ENCODE measurements at places on chromosomes 16 and 17.

- DNase-seq, result no peak
These were observed 30.4 kb upstream of the PAFAH1B1 start for GRCh38 chr17:2563061-2563460.

DNA sequence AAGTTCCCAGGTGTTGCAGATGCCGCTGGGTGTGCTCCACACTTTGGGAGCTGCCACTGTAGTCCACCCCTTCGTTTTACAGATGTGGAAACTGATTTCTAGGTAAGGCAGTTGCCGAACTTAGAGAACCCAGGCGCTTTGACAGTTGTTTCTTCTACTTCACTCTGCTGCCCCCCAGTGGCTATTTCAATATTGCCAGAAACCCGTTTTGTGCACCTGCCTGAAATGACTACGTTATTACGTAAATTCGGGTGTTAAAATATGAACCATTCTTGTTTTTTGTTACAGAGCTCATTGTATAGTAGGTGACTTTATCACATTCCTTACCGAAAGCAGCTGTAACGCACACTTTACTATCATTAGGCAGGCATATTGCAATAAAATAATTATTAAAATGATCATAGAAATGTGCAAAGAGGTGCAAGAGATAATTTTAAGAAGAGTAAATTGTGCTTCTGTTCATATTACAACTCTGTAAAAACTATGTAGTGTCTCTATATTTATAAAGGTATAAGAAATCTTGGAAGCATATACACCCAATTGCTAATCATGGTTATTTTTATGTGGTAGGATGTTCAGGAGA, 44.9 kb downstream of the OTOA start:
- DNase-seq, result peak; percentile 31

DNA sequence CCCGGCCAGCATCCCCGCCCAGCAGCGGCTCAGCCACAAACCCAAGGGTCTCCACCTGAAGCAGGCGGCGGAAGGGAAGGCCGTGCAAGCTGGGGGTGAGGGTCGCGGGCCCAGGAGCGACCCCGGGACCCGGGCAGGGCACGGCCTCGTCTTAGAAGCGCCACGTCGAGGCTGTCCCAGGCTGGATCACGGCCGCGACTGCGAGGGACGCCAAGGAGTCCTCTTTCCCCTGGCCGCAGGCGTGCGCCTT, 538 bp upstream of the CCNF start:
- DNase-seq, result no peak

- DNase-seq, result no peak
These were observed 541 bp downstream of the GPT2 start for GRCh38 chr16:46884513-46885293.

DNA sequence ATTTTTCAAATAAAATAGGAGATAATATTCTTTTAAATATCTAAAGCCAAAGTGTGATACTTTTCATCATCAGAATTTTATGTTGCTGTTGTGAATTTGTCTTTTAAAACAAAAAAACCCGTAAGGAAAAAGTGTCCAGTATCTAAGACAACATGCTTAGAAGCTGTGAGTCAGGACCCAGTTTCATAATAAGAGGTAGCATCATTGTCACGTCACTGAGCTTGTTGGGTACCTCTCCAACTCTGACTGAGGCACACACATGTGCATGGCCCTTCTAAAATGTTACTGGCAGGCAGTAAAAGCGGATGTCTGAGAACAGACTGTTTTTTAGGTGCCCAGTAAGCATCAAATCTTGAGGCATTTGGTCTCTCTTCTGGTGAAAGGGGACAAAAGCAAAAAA, 2.5 kb downstream of the CIAPIN1 start:
- DNase-seq, result no peak

DNA sequence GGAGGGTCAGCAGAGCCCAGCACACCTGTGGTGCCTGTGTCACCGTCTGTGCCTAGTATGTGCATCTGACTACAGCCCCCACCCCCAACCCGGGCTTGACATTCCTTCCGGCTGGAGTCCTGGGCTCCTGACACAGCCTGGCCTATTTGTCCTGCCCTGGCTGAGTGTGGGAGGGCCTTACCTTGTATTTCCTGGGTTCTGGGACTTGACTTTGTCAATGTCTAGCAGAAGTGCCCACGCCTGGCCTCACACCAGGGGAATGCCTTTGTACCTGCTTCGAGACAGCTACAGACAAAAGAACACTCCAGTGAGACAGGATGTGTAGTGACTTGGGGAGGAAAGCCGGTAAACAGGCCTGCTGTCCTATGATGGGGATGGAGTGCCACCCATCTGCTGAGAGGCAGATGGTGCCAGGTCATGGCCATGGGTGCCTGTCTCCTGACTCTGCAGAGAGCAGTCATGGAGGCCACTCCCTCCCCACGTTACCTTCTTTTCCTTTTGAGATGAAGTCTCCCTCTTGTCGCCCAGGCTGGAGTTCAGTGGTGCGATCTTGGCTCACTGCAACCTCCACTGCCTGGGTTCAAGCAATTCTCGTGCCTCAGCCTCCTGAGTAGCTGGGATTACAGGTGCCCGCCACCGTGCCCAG, 42.8 kb downstream of the TNFRSF13B start:
- DNase-seq, result no peak

DNA sequence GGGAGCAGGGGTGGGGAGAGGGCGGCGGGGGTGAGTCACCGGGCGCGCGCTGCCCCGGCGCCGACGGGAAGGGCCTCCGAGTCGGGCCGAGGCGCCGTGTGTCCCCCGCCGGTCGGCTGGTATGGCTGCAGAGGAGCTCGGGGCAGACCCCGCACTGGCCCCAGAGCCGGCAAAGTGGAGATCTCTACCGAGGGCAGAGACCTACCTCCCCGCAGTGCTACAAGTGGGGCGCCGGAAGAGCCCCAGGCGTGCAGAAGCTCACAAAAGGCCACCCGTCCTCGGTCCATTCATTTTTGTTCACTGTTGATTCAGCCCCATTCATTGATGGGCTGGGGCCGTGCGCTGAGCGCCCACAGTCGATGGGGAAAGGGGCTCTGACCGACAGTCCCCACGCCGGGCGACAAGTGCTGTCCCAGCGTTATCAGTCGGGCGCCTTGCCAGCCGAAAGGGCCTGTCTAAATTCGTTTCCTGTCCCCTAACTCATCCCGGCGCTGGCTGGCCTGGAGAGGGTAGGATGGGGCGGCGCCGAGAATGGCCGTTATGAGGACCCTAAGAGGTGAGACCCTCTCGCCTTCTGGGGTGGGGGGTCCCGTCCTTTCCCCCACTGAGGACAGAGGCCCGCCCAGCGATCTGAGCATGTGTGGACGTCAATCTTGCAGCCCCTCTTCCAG, 709 bp upstream of the ENO3 start:
- DNase-seq, result no peak

DNA sequence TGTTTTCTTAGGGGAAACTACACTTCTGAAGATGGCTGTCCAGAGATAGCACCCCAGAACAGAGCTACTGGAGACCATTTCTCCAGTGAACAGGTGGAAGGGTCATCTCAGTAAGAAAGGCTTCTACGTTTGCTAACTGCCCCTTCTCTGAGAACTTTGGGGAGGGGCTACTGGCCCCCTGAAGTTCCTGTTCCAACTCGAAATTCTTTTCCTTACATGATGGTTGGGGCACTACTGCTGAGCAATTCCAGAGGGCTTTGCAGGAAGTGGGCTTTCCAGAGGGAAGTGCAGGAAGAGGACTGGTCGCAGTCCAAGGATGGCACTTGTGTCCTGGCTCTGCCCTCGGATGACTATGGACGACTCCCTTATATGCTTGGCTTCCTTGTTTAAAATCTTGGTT, 31.2 kb downstream of the TOM1L2 start:
- no peak for DNase-seq

DNA sequence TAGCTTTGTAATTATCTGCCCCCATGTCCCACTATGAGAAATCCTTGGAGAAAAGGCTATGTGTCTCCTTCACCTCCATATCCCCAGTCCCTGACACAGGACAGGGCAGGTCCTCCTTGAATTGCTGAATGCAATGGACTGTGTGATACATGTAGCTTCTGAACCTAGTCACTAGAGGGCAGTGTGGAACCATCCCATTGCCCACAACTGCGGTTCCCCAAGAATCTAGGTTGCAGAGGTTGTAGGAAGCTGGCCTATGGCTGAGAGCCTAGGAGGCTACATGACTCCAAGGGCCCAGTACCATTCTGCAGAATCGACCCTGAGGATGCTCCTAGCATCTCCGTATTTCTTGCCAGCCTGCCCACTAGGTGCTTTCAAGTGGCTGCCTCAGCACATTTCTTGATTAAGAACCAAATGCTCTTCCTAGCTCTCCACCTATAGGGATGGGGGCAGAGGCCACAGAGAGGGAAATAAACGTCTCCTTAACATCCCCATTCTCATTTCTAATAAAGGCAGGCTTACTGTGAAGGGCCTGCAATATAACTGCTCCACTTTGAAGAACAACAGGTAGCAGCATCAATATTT, 394.0 kb downstream of the CA10 start:
- peak; percentile 27 for DNase-seq

GRCh38 chr16:71423865-71424264, 18.0 kb downstream of the TLE7 start:
- DNase-seq, result no peak

- no peak for DNase-seq
These were observed 94.6 kb downstream of the UTP18 start for GRCh38 chr17:51354936-51355335.

DNA sequence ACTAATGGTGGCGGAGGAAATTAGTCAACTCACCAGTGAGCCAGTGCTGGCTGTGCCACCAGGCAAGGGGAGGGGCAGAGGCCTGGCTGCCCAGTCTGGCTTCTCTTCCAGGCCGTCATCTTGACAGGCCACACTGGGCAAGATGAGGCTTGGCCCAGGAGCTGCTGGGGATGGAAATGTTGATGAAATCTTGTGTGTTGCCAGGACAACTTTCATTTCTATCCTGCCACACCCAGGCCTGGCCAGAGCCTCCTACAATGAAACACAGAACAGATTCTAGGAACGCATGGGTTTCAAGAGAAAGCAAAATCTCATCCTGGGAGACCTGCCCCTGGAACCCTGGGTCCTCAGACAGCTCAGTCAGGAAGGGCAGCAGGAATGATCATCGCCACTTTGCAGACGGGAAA, 9.3 kb downstream of the HEXIM2 start:
- DNase-seq, result no peak

All from fibroblast of skin of left quadriceps (primary cell).